Thoracic aorta (tissue), 2 donors: ENCODE measurements at places on chromosomes 7 and 10.

GRCh38 chr10:50544095-50544856 is 79.5 kb downstream of the SGMS1 start:
- DNase-seq: no peak

- DNase-seq: no peak
These were observed 414.0 kb downstream of the PHTF2 start for GRCh38 chr7:78212476-78213060.

DNA sequence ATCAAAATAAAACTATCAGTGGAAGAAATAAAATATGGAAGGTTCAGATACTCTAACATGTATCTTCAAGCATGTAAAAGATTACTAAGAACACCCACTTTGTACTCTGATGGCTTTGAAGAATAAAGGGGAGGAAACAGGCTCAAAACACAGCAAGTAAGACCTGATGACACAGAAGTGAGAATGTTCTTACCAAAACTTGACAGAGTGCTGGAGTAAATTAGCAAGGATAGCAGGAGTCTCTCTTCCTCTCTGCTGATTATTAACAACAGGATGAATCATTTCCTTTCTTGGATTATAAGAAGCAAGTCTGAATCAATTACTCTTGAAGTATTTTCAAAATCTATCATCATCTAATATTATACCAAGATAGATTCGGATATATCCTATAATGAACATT is 47.5 kb downstream of the GLI3 start:
- no peak for DNase-seq

DNA sequence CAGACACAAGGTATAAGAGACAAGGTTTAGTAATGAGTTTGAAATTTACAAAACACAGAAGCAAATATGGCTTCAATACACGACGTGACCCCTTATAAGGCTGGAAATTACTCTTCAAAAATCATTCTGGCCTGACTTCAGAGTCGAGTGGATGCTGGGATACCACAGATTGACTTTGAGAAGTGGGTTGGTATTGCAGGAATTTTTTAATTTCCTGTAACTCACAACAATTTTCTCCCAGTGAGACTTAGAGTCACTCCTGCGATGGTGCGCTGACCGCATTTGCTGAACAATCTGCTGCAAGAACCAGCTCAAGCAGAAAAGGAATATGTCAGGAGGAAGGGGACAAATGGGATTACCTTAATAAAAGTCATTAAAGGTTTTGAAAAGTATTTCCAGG is 132.1 kb downstream of the EMX2 start:
- no peak for DNase-seq

- no peak for DNase-seq
These were observed 45.0 kb upstream of the DIP2C start for GRCh38 chr10:734481-734880.

- DNase-seq: no peak
These were observed 16.5 kb upstream of the TRIM8 start for GRCh38 chr10:102627736-102628293.

DNA sequence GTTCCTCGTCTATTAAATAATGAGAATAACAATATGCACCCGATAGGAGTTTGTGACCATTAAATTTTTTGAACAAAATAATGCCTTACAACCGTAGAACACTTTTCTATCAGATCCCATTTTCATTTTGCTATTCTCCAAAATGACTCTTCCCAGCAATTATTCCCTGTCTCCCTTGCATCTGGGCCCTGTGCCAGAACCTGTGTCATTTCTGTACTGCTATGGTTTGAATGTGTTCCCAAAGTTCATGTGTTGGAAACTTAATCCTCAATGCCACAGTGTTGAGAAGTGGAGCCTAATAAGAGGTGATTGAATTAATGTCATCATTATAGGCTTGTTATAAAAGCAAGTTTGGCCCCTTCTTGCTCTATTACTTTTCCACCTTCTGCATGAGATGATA is 33.2 kb upstream of the SMNDC1 start:
- DNase-seq: no peak

DNA sequence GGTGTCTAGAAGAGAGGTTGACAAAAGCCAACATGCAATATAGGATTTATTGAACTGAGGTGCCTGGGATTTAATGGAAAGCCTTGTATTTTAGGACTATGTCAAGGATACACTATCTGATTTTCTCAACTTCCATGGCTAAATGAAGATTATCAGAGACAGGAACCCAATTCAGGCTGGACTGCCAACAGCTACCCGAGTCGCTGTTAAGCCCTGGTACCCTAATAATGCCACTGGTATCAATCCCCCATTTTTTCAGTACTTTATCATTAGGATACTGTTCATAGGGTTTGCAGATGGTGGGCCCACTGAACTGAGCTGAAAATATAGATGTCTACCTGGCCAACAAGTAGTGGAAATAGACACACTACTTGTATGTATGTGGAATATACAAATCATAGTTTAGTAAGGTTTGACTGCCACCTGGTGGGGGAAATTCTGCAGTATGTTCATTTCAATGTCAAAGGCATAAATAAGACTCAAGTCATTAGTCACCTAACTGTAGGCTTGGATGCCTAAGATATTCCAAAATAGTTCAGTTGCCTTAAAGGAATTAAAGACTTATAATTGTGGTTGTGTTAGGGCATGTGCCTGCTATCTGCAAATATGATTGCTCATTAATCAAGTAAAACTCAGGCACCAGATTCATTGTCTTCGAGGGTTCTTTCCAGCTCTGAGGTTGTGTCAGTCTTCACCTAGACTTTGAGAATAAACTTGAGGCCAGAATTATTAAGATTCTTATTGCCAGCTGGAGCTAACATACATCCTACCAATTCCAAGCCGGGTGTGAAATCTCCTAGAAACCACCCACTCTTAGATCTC is 34.1 kb upstream of the NOBOX start:
- no peak for DNase-seq
